Frontal cortex (tissue), 4 donors: ENCODE measurements at places on chromosomes 16 and 17. TPM values are rescaled to one million over a fixed set of nuclear protein-coding genes. Genes with fewer than 3 reads are reported as not detected.

The CPNE2 gene
- 44.8 TPM for total RNA-seq

The PRM2 gene
- total RNA-seq = not detected

The KIF18B gene
- total RNA-seq = 0.41 TPM

The EVPLL gene
- total RNA-seq = not detected

The NECAB2 gene
- total RNA-seq = 6.9 TPM

The DCAKD gene
- 48.5 TPM for total RNA-seq
